NCI-H1048 (cell line): ENCODE measurements at places on chromosomes 3 and 15.

- DNase-seq: no peak
Measured at GRCh38 chr3:23288286-23288685, 85.2 kb downstream of the UBE2E2 start.

DNA sequence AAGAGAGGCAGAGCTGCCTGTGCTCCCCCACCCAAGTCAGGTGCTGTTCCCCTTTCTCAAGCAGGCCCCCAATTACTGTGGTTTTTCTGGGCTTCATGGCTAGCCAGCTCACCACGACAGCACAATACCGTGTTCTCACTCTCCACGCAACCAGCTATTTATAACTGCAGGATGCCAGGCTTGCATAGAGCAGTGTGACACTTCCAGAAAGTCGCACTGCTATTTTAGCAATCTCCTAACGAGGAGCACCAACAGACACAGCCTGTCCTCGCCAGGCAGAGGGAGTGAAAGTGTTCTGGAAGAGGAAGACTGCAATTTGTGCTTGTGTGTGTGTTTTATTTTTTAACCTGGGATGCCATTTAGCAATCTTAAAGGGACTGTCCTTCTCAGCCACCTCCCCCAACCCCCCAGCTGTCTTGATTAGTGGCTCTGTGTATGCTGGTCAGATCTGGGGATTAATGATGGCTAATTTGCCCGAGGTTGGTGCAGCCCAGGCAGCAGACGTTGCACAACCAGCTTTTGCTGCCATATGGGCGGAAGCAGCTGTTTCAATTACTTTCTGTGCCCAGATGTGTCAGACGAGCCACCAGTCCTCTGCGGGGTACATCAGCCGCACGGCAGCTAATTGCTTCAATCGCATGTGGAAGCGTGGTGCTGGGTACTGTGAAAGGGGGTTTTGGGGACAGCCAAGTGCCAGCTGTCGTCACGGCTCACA is 268.0 kb upstream of the ARRDC4 start:
- no peak for DNase-seq

GRCh38 chr3:123595396-123596180 is 10.7 kb upstream of the HACD2 start:
- no peak for DNase-seq

- DNase-seq: no peak
Measured at GRCh38 chr3:183038221-183038620, 57.9 kb upstream of the DCUN1D1 start.

DNA sequence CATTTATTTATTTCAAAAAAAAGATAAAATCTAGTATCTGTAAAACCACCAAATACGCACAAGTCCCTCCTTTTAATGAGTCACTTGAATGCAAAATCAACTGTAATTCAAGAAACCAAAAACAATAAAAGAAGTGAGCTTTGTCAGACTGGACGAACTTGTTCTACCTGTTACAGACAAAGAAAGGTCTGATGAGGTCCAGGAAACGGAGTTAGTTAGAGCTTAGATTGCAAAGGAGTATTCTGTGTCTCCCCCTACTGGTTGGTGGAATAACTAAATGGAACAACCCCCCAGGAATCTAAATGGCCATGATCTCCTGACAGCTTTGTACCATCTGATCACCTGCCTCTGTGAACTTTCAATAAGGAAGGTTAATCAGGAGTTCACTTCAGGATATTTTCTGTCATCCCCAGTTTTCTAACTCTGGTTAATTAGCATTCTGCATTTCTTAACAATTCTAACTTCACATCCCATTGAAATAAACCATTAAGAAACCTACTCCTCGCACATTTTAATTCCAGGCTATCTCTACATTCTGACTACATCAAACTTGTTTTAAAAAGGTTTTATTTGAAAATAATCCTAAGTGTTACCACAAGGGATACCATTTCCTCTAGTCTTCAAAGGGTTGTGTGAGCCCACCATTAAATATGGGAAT is 333.0 kb upstream of the SATB1 start:
- DNase-seq: peak; percentile 87

DNA sequence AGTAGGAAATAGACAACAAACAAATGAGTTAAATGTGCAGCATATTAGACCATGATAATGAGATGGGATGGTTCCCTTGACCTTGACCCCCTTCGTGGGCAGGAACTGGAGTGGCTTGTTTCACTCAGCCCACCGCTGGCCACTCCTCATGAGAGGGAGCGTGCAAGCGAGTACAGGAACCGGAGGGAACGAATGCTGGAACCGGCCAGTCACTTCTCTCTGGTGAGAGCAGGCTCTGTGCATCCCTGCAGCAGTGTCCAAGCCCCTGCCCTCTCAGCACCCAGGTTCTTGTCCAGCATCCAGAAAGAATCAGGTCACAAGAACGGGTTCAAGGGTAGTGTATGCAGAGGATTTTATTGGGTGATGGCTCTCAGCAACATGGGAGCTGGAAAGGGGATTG is 17.2 kb upstream of the IREB2 start:
- no peak for DNase-seq

DNA sequence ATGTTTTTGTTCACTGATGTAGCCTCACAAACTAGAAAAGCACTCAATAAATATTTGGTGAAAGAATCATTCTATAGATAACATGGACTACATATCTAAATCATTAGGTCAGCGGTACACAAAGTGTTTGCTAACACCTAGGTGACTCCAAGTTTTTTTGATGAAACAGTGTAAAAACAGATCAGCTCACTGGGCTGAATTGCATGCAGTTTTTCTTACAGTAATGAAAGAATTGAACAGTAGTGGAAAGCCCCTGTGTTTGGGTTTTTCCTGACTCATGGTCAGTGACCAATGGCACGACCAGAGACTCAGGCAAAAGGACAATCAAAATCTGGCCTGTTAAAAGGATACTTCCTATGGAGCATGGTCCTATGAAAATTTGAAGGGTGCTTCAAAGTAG is 384.3 kb upstream of the EPHA6 start:
- DNase-seq: no peak

GRCh38 chr3:71008350-71008935 is 575.1 kb downstream of the FOXP1 start:
- DNase-seq: no peak

- DNase-seq: no peak
Measured at GRCh38 chr3:178646186-178646862, 110.1 kb downstream of the KCNMB2 start.

GRCh38 chr3:139619484-139619883 is 58.3 kb downstream of the NMNAT3 start:
- DNase-seq: no peak

DNA sequence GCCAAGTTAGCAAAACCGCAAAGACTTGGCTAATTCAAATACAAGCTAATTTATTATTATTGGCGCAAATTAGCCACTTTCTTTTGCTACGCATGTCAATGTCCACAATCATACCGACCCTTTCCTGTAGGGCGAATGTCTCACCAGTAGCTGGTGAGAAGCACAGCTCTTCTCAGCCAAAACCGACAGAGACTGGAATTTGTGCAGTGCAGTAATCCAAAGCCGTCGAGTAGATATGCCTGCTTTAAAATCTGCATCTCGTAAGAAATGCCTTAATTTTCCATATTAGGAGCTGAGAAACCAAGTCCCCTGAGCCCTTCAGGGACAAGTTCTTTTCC is 614 bp upstream of the MINDY2 start:
- DNase-seq: no peak

- DNase-seq: no peak
Measured at GRCh38 chr15:94532226-94532625, 300.9 kb downstream of the MCTP2 start.

DNA sequence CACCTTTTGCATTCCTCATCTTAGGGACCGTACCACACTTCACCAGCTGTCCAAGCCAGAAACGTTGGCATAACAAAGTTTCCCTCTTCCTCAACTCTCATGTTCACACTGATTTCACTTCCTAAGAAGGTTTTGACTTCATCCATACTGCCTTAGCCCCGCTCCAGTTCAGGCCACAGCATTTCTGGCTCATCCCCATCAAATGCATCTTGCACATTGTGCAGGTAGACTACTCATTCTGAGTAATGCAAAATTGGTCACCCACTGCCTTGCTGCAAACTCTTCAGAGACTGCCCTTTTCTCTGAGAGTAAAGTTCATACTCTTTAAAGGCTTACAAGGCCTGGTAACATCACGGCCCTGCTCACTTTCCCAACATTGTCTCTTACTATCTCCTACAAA is 8.8 kb downstream of the NUSAP1 start:
- no peak for DNase-seq

- no peak for DNase-seq
Measured at GRCh38 chr3:69011096-69011730, 2.3 kb downstream of the EOGT start.

DNA sequence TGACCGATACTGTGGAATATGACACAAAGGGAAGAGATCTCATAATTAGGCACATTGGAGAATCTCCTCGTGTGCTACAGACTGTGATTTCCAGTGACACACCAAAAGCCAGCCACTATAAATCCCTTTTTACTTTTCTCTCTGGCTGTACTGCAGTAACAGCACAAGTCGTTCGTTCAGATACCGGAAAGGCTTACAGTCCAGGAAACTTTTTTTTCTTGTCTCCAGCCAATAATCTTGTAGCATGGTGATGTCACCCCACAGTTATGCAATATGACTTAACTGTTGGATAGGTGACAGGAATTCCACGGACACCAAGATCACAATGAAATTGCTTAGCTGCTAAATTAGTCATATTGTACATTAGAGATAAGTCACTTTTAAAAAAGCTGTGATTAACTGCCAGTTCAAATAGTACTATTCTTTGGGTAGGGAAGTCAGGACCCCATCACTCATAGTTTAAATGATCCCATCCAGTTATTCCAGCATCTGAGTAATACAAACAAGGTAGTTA is 36.3 kb upstream of the TSC22D2 start:
- DNase-seq: no peak

DNA sequence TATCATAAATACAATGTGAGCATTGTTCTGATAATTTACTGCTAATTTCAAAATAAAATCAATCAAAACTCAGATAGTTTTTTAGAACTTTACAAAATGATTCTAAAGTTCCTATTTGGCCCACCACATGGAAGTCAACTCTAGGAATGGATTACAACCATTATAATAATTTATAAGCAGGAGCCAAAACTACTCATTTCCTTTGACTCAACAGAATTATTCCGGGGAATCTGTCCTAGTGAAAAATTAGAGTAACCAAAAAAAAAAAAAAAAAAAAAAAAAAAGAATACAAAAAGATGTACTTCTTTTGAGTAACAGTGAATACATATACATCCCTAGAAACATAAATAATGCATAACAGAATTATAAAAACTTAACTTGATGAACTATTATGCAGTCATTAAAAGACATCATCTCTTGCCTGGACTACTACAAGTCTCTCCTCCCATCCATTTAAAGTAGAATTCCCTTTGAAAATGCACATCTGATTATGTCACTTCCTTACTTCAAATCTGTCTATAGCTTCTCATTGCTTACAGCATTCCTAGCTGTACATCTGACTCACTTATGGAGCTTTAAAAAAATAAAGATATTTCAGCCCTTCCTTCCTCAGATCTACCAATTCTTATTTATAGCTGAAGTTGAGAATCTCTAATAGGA is 43.4 kb downstream of the HDGFL3 start:
- DNase-seq: no peak

DNA sequence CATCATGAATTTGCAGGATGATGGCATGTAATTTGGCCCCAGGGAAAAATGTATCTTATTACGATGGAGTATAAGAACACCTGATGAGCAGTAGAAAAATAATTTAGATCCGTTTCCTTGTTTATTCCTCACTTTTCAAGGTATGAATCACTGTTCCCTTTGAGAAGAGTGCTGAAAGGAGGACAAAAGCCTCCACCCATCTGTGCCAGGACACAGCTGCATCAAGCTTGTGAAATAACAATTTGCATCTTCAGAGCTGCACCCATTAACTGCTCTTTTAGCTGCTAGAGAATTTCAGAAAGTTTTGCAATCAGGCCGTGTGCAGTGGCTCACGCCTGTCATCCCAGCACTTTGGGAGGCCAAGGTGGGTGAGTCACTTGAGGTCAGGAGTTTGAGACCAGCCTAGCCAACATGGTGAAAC is 9.6 kb downstream of the CLDND1 start:
- DNase-seq: no peak

DNA sequence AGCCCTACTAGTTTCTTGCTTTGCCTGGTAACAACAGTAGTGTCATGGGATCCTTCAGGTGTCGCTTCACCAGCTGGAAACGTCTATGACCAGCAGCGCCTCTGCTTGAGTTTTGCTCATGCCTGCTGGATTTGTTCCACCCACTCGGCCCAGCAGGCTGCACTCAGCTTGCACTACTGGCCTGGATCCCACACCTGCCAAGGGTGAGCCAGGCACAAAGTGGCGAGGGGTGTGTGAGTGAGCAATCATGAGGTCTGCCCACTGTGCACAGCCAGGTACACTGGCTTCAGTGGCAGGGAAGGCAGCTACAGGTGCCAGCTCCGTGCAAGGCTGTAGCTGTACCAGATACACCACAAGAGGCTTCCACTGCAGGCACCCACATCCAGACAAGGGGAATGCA is 282.8 kb downstream of the UBE2E2 start:
- no peak for DNase-seq

GRCh38 chr3:52313774-52314188 is 2.3 kb upstream of the DNAH1 start:
- DNase-seq: no peak

DNA sequence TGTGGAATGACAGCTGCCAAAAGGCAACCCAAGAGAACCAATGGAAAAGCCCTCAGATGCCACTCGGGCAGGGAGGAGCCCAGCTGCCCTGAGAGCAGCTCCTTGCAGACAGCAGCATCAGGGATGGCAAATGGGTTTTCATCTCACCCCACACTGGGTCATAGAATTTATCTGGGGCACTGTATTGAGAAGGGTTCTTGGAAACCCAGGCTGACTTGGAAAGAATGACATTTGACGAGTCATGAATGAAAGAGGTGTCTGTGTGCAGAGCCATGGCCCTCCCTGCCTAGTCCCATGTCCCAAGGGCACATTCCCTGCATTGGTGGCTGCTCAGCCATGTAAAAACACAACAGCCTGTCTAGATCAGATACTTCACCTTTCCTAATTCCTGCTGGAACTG is 157.9 kb upstream of the BHLHE40 start:
- DNase-seq: no peak

DNA sequence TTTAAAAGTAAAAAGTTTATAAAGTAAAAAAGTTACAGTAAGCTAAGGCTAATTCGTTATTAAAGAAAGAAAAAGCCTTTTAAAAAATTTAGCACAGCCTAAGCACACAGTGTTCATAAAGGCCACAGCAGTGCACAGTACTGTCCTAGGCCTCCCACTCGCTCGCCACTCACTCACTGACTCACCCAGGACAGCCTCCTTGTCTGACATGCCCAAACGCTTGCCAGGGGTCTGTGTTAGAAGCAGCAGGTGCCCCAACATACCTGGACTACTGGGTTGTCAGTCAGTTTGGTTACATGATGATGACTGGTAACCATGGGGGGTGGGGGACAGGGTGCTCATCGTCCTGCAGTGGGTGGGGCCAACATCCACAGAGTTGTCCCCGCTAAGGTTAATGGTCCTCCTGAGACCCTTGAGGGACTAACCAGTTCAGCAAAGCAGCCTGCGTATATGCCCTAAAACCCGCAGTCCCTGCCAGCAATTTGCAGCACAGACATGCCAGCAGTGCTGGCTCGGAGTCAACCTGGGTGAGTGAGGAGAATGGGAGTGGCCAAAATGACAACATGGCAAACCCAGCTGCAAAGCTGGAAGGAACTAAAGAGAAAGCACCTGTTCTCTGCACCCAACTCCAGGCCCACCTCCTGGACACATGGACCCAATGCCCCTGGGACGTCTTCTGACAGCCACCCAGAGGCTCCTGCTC is 49.2 kb downstream of the CYFIP1 start:
- no peak for DNase-seq
